ENCODE measurements at places on chromosomes 2 and 18. TPM values are rescaled to one million over a fixed set of nuclear protein-coding genes. Genes with fewer than 3 reads are reported as not detected.

DNA sequence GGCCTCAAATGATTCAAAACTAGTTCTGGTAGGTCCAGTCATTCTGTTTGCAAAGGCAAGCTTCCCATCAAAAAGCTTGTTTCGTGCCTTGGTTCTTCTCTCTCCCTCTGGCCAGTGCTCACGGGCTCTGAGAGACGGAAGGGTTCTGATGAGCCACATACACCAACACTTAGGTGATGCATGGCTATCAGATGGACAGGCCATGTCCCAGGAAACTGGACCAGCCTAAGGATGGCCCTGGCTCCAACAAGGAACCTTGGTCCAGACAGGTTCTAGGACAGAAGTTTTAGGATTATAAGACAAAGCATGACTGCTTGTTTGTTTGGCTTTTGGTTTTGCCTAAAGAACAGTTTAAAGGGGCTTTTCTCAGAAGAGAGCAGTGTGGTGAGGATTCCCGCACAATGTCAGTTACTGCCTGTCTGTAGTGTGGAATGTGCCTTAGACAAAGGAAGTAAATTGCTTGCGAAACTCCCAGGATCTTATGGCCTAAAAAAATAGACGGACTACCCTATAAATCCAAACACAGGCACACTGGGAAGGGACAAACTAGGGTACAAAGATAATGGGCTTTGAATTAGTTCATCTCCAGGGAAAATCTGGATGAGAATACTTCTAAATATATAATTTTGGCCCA is 10.3 kb downstream of the CYP1B1 start:
- no peaks in the 10 kb centered on the region for H3K4me1 ChIP-seq
- no peak overlapping the region for H3K4me3 ChIP-seq
- H3K27ac ChIP-seq: no peak overlapping the region
- no peaks in the 10 kb centered on the region for H3K36me3 ChIP-seq

DNA sequence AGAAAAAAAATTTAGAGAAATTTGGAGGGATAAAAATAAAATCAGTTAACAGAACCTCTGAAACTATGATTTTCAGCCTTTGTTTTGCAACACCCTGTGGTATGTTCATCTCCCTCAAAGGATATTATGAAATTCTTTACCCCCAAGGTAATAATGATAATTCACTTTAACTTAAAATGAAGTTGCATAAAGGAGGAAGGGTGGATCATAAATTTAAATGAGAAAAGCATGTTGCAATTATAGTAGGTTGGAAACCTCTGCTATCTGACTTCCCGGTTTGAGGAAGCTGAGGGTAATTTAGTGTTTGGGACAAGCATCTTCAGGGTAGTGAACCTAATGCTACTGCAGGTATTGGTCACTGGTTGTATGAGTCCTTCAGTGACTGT is 102.9 kb downstream of the BABAM2 start:
- H3K4me3 ChIP-seq: no peak overlapping the region
- H3K27ac ChIP-seq: no peak overlapping the region
- no peaks in the 10 kb centered on the region for H3K36me3 ChIP-seq

- H3K27me3 ChIP-seq: no peaks in the 10 kb centered on the region
- no peak overlapping the region for H3K4me3 ChIP-seq
- H3K4me1 ChIP-seq: no peaks in the 10 kb centered on the region
- no peak overlapping the region for H3K27ac ChIP-seq
- DNase-seq: no peak
- no peaks in the 10 kb centered on the region for H3K36me3 ChIP-seq
These were observed 69.3 kb upstream of the TMEM200C start for GRCh38 chr18:5964596-5964995.

DNA sequence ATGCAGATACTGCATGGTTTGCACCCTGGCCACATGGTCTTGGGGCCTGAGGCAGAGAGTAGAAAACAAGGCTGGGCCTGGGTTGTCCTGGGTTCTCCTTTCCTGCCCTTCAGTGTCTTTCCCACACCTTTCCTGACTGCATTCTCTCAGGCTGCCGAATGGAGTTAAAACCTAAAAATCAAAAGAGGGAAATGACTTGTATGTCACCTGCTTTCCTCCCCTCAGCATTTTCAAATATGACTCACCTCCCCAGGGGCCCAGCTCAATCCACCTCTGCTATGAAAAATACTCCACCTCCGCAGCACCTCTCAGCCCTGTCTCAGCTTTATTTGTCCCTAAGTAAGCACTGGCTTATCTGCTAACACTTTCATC is 457.8 kb upstream of the MEX3C start:
- no peaks in the 10 kb centered on the region for H3K4me1 ChIP-seq
- no peaks in the 10 kb centered on the region for H3K27me3 ChIP-seq
- H3K27ac ChIP-seq: no peak overlapping the region
- H3K4me3 ChIP-seq: no peak overlapping the region

DNA sequence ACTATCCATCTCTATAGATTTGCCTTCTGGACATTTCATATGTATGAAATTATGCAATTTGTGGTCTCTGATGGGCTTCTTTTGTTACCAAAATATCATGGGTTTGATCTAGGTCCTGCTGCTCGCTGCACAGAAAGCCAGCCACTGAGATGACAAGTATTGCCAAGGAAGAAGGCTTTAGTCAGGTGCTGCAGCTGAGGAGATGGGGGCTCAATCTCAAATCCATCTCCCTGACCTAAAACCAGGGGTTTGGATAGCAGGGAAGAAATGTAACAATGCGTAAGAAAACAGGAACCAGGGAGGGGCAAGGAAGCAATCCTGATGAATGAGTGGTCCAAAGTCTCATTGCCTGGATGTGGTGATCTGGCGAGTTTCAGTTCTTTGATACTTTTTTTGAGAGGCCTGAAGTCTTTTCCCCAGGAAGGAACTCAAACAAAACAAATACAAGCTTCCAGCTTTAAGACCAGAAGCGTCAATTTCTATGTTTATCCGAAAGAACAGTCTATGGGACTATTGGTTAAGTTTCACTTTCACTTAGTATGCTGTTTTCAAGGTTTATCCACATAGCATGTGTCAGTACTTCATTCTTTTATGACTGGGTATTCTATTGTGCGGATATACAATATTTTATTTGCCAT is 3.4 kb upstream of the CKAP2L start:
- no peak for DNase-seq
- peak overlapping the region; percentile 19 for H3K27ac ChIP-seq
- H3K36me3 ChIP-seq: no peaks in the 10 kb centered on the region
- no peaks in the 10 kb centered on the region for H3K27me3 ChIP-seq
- H3K4me1 ChIP-seq: no peaks in the 10 kb centered on the region
- H3K4me3 ChIP-seq: peak overlapping the region; percentile 27

Gene NEU2
- not detected for total RNA-seq

Gene POTEJ
- total RNA-seq: not detected

Gene ZSWIM2
- not detected for total RNA-seq

Gene RMDN2
- 18.5 TPM for total RNA-seq

Gene GCA
- total RNA-seq: 18.1 TPM
